ENCODE measurements at places on chromosomes 3 and 15.

DNA sequence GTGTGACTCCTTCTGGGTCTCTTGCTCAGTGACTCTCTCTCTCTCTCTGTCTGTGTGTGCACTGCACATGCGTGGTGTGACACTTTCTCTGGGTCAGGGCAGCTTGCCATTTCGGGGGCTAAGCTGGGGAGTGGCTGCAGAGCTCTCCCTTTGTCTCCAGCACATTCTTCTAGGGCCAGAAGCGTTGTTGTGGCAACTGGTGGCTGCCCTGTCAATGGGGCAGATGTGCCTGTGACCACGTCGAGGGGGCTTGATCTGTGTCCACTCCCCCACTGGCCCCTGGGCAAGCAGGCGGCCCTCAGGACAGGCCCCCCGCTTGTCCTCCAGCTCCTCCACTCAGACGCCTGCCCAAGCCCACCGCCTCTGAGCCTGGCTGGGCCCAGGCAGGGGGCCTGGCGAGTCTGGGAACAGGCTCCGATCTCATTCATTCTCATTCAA is 67.8 kb downstream of the WNT7A start:
- DNase-seq = no peak

DNA sequence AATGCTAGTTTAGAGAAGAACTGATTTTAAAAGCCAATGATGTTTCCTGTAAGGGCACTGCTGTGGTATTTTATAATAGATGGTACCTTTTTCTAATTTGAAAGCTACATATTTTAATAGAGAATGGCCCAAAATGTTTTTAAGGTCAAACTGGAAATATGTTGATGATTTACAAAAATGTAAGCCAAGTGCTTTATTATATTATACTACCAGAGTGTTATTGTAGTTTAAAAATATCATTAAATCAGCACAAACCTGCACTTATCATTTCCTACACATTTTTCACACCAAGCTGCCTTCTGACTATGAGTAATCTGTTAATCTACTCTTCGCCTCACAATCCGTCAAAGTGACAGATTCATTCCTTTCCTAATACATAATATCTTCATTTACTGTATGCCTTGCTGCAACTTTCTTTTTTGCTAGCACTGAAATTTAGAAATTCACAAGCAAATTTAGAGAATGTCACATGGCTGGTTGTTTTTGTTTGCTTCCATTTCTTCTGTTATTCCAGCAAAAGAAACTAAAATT is 126.4 kb upstream of the FAM3D start:
- DNase-seq = peak; percentile 75

DNA sequence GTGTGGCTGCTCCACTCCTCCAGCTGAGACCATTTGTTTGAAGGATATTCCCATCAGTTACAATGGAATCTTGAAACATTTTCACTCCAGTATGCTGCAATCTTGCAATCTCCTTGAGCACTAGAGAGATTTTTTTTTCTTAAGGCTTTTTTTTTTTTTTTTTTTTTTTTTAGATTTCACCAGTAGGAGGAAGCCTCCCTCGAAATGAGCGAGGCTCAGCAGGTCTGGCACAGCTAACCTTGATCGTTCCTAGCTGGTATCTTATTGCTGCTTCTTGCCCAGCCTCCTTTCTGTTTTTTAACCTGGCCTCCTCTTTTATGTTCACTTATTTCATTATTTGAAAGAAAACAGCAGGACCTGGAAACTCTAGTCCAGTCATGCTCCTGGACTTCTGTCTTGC is 48.1 kb downstream of the RAP2B start:
- peak; percentile 19 for DNase-seq

DNA sequence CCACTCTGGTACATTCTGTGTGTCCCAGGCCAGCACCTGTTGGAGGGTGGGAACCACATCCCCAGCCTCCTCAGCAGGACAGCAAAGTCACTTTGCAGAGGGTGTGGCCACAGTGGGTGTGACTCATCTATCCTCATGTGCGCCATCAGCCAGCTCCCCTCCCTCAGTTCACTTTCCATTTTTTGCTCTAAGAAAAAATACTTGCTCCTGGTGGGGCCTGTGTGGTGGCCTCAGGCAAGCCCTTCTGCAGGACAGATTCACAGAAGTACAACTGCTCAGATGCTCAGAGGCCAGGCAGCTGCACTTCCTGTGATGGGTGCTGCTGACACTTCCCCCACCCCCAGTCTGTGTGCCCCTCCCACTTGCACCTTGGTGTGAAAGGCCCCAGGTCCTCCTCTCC is 78.3 kb upstream of the ALDH1L1 start:
- DNase-seq = no peak

- no peak for DNase-seq
Observed at GRCh38 chr3:61334783-61335182, 83.5 kb upstream of the FHIT start.

DNA sequence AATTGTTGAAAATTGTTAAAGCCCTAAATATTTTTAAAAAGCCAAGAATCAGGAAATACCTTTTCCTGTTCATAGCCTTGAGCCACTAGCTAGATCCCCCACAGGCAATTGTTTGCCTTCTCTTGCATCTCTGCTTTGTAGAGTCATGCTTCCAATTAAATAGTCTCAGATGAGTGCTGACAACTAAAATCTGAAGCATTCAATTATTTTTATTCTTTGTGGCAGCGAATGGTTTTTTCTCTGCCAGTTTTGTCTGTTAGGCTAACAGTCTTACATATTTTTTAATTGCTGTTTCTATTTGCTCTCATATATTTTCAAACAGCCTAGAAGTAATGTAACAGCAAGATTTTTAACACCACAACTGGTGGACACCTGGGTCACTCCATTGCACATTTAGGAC is 277.1 kb upstream of the GBE1 start:
- peak; percentile 70 for DNase-seq

DNA sequence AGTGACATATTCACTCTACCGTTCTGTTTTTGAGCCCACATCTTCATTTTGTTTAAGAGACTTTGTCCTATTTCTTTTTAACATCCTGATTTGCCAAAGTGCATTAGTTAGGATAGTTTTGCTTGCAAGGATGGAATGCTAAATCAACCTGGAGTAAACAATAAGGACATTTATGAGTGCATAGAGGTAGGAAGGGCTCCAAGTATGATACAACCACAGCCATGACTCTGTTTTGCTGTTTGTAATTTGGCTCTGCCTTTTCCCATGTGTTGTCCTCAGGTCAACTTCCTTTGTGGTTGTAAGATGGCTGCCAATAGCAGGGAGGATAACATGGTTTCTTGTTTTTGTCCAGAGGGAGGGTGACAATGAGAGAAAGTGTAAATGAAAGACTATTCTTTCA is 66.4 kb upstream of the GOLIM4 start:
- DNase-seq = no peak

GRCh38 chr3:29285471-29286071 is 4.7 kb downstream of the RBMS3 start:
- DNase-seq = no peak

DNA sequence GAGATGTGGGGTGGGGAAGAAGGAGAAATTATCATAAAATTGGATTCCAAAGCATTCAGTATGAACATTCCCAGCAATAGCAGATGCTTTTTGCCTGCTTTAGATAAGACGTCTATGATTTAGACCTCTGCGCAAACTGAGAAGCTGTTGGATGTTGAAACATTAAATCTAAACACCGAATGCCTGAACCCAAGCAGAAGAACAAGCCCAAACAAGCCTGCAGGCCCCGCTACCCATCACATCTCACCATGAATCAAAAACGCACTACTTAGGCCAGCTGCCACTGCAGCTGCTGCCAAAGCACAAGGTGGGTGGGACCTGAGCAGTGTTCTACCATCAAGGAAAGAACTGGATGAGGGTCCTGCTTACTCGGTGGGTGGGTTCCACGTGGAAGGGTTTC is 24.4 kb upstream of the THBS1 start:
- DNase-seq = no peak

- DNase-seq = peak; percentile 14
Observed at GRCh38 chr3:16614033-16615031, 9.1 kb upstream of the DAZL start.

DNA sequence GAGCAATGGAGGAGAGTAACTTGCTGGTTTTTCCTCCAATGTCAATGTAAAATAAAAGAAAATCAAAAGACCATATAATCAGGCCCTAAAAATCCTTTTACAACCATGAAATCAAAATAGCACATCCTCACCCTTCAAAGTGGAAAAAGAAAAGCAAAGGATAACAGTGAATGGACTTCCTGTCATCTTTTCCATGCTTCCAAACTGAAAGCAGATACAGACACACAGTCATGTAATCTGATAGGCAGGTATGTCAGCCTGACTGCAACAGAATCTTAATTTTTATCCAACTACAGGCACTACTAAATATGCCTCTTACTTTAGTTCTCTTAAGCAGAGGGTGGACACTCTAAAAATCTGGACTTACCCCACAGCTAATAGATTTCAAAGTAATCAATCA is 27.8 kb upstream of the IGDCC4 start:
- no peak for DNase-seq

DNA sequence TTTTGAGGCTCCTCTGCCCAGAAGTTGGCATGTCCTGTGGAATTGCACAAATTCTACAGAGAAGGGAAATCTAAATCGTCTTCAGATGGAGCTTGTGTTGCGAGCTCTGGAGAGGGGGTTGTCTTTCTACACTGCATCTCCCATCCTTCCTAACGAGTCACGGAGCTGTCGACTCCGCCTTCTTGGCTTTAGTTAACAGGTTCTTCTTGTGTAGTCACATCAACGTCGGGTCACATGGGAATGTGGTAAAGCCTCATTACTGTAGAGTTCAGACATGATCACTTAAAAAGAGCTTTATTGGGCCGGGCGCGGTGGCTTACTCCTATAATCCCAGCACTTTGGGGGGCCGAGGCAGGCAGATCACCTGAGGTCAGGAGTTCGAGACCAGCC is 60.0 kb downstream of the DNASE1L3 start:
- peak; percentile 70 for DNase-seq

DNA sequence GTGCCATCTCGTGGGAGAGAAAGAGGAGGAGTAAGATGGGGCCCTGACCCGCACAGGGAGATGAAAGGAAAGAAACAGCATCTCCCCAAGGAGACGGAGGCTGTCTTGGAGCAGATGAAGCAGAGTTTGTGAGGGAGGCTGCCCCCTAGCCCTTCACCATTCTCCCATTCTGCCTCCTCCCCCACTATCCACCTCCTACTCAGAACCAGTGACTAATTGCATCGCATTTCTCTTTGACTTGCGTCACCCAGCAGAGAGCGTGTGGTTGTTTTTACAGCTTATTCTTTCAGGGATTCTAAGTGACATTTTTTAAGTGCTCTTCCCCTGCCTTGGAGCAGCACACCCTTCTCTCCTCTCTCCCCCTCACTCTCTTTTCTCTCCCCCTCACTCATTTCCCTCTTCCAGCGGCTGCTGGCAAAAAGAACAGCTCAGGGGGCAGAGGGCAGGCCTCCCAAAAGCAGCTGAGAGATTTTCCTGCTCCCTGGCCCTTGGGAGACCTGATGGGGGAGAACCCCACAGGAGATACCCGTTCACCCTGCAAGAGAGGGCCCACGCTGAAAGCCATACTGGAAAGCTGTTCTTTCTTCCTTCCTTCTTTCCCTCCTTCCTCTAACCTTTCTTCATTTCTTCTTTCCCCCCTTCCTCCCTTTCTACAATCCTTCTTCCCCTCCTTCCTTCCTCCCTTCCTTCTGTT is 91.8 kb downstream of the MRPL46 start:
- DNase-seq = peak; percentile 90

GRCh38 chr15:84782346-84782745 is 34.0 kb downstream of the ZNF592 start:
- no peak for DNase-seq

- DNase-seq = no peak
Observed at GRCh38 chr3:51393564-51393963, 2.5 kb downstream of the RBM15B start.

DNA sequence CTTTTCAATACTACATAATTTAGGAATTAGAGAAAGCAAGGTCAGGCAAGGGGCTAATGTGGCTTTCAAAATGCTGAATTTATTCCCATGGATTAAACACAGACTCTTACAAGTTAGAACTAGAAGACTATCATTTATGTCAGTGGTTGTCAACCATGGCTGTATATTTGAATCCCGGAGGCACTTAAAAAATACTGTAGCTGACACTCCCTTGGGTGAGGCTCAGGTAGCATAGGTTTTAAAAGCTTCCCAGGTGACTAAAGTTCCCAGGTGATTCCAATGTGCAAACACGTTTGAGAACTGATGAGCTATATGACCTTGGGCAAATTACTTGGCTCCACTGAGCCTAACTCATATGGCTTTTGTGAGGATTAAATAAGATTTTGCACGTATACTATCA is 29.6 kb downstream of the AAGAB start:
- no peak for DNase-seq

DNA sequence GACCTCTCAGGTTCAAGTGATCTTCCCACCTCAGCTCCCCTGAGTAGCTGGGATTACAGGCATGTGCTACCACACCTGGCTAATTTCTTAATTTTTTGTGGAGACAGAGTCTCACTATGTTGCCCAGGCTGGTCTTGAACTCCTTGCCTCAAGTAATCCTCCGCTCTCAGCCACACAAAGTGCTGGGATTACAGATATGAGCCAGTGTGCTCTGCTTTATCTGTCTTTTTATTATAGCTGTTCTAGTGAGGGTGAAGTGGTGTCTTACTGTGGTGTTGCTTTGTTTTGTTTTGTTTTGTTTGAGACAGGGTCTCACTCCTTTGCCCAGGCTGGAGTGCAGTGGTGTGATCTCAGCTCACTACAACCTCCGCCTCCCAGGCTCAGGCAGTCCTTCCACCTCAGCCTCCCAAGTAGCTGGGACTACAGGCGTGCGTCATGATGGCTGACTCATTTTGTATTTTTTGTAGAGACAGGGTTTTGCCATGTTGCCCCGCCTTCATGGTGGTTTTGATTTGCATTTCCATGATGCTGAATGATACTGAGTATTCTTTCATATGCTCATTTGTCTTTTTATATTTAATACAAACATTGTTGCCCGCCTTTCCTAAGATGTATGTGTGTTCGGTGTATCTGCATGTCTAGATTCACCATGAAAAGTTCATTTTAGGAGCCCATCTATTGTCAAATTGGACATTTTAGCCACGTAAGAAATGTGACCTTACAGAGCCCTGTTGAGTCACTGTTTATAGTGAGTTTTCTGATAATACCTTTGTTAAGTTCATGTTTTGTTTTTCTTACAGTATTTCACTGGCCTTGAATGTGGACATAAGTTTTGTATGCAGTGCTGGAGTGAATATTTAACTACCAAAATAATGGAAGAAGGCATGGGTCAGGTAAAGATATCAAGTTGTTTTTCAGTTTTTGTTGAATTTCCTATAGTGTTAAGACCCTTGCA is 80.6 kb downstream of the ARIH1 start:
- peak; percentile 21 for DNase-seq

DNA sequence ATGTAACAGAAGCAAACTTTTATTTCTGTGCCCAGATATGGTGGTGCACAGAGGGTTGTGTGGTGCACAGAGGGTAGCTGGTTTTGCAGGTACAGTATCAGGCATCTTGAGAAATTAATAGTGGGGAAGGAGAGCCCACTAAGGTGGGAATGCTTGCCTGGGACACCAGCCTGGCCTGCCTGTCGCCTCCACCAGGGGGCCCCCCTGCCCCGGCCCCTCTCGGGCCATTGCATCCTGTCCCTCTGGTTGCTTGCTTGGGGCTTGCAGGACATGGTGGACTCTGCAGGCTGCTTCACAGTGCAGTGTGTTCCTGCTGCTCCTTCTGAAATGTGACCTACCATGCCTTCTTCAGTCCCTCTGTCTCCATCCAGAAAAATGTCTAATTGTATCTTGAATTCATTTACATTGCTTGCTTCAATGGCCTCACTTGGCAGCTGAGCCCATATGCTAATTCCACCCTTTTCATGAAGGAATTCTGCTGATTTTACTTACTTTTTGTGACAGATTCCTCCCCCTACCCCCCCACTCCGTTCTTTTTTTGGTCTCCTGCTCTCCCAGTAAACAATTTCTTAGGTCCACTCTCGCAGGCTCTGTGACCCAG is 73.6 kb downstream of the EEFSEC start:
- DNase-seq = peak; percentile 24

- no peak for DNase-seq
Observed at GRCh38 chr3:68288085-68288484, 633.7 kb upstream of the SUCLG2 start.
